ENCODE measurements at places on chromosomes 3 and 15.

DNA sequence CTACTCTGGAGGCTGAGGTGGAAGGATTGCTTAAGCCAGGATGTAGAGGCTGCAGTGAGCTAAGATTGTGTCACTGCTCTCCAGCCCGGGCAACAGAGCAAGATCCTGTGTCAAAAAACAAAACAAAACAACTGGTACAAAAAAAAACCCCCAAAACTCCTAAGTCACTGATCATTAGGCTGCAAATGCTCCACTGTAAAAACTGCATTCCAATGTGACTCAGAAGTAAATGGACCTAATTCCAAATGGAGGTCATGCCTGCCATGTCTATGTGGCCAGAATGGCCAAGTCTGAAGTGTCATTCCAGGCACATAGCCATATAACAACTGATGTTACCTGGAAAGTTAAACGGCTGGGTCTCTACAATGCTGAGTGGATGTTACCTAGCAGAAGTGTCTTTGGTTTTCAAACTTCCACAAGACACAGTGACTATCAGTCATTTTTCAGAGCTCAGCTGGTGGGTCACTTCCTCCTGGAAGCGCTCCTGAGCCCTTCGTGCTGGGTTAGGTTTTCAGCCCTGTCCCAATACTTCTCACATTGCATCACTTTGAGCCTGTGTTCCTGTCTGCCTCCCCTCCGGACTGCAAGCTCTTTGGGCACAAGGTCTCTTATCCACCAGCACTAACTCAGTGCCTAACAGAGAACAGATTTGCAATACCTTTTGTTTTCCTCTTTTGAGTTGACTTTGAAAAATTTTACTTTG lies 10.6 kb downstream of the FSTL1 start:
- no peak for DNase-seq

GRCh38 chr15:47504624-47505256 lies 212.6 kb upstream of the SEMA6D start:
- no peak for DNase-seq

DNA sequence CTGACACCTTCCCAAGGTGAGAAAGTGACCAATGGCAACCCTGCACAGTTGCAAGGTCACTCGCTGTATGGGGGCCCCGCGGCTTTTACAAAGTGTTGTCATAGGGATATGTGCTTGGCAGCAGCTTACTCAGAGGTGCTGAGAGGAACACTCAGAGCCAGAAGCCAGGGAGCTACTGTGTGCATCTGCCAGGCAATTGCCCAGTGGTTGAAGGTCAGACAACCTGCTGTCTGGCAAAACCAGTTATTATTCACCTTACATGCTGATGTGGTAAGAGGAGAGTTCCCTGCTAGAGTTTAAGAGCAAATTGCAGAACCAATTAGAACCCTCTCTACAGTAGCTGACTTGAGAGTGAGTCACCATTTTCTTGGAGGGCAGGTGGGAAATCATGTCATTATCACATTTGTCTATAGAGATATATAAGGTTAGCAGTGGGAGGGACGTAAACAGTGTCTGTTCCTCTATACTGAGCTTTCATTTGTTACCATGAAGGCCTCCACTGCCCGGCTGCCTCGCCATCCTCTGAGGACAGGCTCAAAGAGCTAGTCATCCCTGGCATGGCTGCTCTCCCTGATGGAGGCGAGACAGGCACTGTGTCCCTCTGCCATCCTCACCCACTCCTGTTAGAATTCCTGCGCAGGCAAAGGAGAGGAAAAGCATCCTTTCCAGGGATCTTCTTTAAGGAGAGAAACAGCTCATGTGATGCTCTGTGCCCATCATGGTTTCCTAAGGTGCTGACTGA lies 274.4 kb downstream of the PLCL2 start:
- DNase-seq = no peak

DNA sequence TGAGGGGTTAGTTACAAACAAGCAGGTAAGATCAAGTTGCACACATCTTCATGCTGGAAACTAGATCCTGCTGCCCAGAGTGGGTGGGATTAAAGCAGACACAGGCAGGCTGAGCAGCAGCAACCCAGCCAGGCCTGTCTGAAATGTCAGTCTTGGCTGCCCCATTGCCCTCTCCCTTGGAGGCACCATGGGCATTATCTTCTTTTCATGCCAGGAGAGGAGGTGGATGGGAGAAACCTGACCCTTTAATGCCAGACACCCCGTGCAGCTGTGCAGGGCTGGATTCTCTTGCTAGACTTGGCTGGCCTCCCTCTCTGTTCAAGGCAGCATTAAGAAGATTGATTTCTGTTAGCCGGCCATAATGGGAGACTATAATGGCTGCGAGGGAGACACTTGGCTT lies 23.0 kb upstream of the EPHB1 start:
- no peak for DNase-seq

- no peak for DNase-seq
Measured at GRCh38 chr15:39845582-39845981, 62.9 kb upstream of the FSIP1 start.

GRCh38 chr15:48794697-48795134 lies 16.2 kb downstream of the CEP152 start:
- no peak for DNase-seq

DNA sequence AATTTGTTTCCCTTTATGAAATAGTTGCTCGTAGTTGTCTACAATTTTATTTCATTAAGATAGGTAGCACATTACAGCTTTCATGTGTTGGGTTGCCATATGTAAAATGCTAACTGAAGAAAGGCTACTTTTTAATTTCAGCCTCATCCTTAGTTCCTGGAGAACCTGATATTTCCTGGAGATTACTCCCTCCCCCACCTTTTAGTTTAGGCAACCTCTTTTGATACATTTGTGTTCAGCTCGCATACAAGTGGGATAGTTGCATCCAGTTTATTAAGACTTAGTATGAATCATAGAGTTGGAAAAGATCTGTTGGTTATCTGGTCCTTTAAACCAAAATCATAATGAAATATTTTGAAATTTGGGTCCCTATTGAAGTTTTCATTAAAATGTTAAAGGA lies 6.0 kb downstream of the SETD5 start:
- no peak for DNase-seq

DNA sequence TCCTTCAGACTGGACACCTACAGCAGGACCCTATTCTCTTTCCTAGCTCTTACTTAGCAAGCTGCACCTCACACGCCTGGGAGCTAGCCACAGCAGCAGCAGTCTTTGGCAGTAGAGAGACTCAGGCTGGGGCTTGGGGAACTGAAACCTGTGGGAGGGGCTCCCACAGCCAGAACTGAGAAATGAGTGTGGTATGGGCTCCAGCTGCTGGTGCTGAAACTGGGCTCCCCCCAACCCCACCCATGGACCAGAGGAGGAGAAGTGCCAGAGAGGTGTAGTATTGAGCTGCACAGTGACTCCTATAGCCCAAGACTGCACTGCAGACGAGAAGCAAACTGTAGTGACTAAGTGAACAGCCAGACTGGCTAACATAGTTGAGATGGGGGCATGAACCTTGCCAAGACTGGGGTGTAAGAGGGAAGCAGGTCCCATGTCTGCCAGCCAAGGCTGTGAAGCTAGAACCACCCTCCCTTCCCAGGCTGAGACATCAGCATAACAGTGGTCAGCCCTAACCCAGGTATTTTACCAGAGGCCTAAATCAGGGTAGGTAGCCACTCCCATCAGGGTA lies 62.5 kb downstream of the MYO5A start:
- no peak for DNase-seq

DNA sequence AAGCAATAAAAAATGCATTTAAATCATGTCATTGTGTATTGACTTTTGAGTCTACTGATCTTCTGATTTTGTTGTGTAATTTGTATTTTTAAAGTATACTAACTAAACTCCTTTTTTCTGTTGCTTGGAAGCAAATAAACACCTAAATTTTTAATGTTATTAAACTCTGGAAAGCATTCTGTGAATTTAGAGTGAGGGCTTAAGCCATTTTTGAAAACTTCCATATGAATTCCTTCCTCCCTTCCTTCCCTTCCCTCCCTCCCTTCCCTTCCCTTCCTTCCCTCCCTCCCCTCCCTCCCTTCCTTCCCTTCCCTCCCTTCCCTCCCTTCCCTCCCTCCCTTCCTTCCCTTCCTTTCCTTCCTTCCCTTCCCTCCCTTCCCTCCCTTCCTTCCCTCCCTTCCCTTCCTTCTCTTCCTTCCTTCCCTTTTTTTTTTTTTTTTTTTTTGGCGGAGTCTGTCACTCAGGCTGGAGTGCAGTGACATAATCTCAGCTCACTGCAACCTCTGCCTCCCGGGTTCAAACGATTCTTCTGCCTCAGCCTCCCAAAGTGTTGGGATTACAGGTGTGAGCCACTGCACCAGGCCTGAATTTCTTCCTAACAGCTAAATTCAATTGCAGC lies 56.6 kb upstream of the SENP5 start:
- DNase-seq = no peak

GRCh38 chr15:67403428-67404154 lies 117.3 kb upstream of the C15orf61 start:
- no peak for DNase-seq

DNA sequence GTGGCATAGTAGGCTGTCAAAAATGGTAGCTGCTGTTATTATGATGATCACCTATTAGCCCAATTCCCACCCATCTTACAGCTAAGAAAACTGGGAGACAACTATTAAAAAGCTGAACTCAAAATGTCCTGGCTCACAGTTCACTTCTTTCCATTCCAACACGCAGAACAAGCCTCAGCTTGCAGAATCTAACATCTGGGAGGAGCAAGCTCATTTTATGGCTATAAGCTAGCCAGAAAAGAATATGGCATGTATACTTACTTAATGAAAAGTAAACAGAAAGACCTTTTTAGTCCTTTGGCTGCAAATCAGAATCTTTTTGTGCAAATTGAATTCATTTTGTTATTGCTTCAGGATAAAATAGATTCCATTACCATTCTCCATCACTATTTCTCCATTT lies 34.8 kb upstream of the CFAP20DC start:
- DNase-seq = no peak

DNA sequence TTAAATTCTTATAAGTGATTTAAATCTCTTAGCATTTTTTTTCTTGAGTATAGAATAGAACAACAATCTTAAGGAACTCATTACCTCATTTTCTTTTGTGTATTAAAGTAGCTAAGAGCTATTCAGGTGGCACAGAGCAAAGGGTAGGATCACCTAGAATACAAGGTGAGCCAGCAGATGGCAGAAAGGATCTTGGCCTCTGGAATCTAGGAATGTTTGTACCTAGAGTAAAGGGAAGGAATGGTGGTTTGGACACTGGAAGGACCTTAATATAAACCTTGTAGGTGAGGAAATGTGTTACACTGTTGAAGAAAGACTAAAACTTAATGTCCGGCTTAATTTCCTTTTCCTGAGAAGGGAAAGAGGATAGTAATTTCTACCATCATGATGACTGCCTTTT lies 89.0 kb downstream of the GHSR start:
- DNase-seq = no peak

- DNase-seq = no peak
Measured at GRCh38 chr3:187812496-187812895, 67.2 kb upstream of the BCL6 start.

GRCh38 chr15:69074843-69075224 lies 60.3 kb downstream of the NOX5 start:
- DNase-seq = no peak

GRCh38 chr15:47806008-47806407 lies 88.7 kb downstream of the SEMA6D start:
- DNase-seq = no peak

- no peak for DNase-seq
Measured at GRCh38 chr3:141680620-141681389, 57.3 kb upstream of the RNF7 start.

- DNase-seq = no peak
Measured at GRCh38 chr3:170027233-170028102, 10.3 kb upstream of the GPR160 start.

- DNase-seq = no peak
Measured at GRCh38 chr3:28808068-28808467, 459.4 kb upstream of the AZI2 start.

GRCh38 chr3:133967992-133968892 lies 61.5 kb downstream of the SLCO2A1 start:
- DNase-seq = no peak

DNA sequence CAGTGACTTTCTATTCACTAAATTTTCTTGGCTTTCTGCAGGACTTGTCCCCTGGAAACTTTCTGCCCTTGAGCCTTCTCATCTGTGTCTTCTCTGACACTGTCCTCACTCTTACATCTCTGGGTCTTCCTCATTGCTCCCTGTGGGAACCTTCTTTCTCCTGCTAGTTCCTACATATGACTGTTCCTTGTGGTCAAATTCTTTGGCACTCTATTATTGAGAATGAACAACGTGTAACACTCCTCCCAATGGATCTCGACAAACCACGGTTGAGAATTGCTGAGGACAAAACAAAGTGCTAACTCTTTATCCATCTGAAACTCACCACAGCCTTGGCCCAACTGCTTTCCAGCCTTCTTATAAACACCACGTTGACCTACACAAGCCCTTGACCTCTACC lies 3.5 kb upstream of the FAM81A start:
- no peak for DNase-seq

GRCh38 chr3:66023738-66024385 lies 14.9 kb downstream of the MAGI1 start:
- no peak for DNase-seq

- no peak for DNase-seq
Measured at GRCh38 chr3:43128464-43128863, 22.6 kb upstream of the POMGNT2 start.

DNA sequence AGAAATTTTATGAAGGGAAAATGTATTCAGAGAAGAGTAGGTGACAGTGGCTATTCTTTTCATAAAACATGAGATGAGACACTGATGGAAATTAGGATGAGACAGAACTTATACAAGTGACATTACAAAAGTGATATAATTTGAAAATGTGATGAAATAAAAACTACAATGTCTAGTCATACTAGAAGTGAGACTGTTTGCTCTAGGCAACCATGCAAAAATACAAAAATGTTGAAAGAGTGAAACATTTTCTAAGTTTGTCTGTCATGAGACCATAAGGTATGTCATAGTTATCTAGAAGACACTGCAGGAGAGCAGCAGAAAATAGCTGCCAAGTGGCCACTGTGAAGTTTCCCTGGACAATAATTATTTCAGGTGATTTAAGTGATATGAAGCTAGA lies 459.5 kb downstream of the DIPK2A start:
- no peak for DNase-seq

DNA sequence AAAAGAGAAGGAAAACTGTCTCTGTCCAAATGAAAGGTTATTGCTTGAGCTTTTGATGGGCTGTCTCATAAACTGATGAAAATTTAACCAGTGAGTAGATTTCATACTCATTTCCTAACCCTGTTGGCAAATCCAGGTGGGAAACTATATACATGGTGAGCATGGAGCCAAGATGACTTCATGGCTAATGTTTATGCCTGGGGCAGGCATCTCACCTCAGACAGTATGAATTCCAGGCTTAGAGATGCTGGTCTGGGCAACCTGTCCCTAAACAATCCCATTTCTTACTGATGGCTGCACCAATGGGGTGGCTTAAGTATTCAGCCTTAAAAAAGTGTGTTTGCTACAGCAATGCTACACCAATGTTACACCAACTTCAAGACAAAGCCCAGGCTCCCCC lies 58.1 kb downstream of the SLTM start:
- DNase-seq = no peak

- DNase-seq = peak; percentile 66
Measured at GRCh38 chr3:196969660-196970546, 1.3 kb upstream of the PIGZ start.

DNA sequence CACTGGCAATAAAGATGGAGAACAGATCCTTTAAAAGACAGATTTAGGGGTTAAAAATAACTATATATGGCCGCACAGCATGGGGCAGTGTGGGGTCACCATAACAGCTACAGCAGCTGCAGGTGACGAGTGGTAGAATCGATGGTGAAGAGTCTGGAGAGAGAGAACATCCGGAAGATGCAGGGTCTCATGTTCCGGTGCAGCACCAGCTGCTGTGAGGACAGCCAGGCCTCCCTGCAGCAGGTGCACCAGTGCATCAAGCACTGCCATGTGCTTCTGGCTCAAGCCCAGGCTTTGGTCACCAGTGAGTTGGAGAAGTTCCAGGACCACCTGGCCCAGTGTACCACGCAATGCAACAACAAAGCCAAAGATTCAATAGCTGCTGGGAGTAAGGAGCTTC lies 93.7 kb upstream of the IMPG2 start:
- no peak for DNase-seq
